ENCODE measurements at places on chromosomes 2 and 18. TPM values are rescaled to one million over a fixed set of nuclear protein-coding genes. Genes with fewer than 3 reads are reported as not detected.

The XIRP2 gene
- total RNA-seq: 3,644 TPM

The IL18RAP gene
- total RNA-seq: not detected

The LRP2 gene
- not detected for total RNA-seq

The RUFY4 gene
- 0.25 TPM for total RNA-seq

The ATG4B gene
- 42.5 TPM for total RNA-seq

The OR6B2 gene
- not detected for total RNA-seq

The CCL20 gene
- 0.40 TPM for total RNA-seq

The PTGR3 gene
- 25.7 TPM for total RNA-seq

The EVX2 gene
- not detected for total RNA-seq

The TUBA3E gene
- not detected for total RNA-seq

The KLHL29 gene
- 4.3 TPM for total RNA-seq

The NT5DC4 gene
- total RNA-seq: not detected

The PAX8 gene
- 8.7 TPM for total RNA-seq

The CABYR gene
- not detected for total RNA-seq

The ASAP2 gene
- 3.7 TPM for total RNA-seq

The GCG gene
- not detected for total RNA-seq

The C1D gene
- 29.7 TPM for total RNA-seq

The MARCO gene
- 5.9 TPM for total RNA-seq

The BUB1 gene
- not detected for total RNA-seq

The GULP1 gene
- total RNA-seq: 9.3 TPM

The C2orf78 gene
- total RNA-seq: not detected

The ANTXR1 gene
- total RNA-seq: 8.0 TPM

The GPR45 gene
- total RNA-seq: not detected

The MOGAT1 gene
- total RNA-seq: not detected

The CCBE1 gene
- total RNA-seq: 0.71 TPM

The TCF7L1 gene
- 3.9 TPM for total RNA-seq

The IL18R1 gene
- total RNA-seq: 0.36 TPM

The CNGA3 gene
- not detected for total RNA-seq

The ANKRD30BL gene
- total RNA-seq: not detected

The SIX3 gene
- not detected for total RNA-seq

The QPCT gene
- 4.1 TPM for total RNA-seq

The FTCDNL1 gene
- 13.0 TPM for total RNA-seq

The CYP26B1 gene
- total RNA-seq: 2.0 TPM
